ENCODE measurements at places on chromosomes 2 and 18.

DNA sequence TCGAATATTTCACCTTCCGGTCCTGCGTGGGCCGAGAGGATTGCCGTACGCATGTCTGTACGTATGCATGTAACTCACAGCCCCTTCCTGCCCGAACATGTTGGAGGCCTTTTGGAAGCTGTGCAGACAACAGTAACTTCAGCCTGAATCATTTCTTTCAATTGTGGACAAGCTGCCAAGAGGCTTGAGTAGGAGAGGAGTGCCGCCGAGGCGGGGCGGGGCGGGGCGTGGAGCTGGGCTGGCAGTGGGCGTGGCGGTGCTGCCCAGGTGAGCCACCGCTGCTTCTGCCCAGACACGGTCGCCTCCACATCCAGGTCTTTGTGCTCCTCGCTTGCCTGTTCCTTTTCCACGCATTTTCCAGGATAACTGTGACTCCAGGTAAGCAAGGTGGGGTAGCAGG, at the start of gene SERPINB5:
Gene SERPINB5, plus strand, starts transcription at position 291 of the 400 bp plus-strand sequence. CDS start 7,471 bp downstream, outside the sequence.
- DNase-seq: no peak

GRCh38 chr2:232406556-232407310, at the start of gene ALPG:
Gene ALPG (plus strand): TSS chr2:232406844. CDS start chr2:232406895, 51 bp downstream.
- DNase-seq: no peak

- DNase-seq: no peak
These were observed 124.8 kb upstream of the TACR1 start for GRCh38 chr2:75324141-75324540.

DNA sequence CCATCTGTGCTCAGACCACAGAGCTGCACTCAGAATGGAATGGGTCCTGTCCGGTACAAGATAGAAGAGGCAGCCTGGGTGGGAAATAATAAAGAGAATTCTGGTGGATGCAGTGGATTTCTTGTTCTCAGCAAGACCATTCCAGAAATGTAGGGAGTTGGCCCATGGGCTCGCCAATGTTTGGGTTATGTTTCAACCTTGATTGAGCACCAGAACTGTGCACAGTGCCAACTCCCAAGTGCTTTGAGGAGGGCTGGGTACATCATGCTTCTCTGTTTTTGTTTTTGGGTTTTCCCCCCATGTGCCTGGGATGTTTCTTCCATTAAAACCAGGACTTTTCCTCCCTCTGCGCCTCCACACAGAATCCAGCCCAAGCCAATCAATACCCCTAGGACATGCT, 304.1 kb downstream of the TNS1 start:
- no peak for DNase-seq

GRCh38 chr2:144548532-144549191, 28.7 kb upstream of the ZEB2 start:
- no peak for DNase-seq

DNA sequence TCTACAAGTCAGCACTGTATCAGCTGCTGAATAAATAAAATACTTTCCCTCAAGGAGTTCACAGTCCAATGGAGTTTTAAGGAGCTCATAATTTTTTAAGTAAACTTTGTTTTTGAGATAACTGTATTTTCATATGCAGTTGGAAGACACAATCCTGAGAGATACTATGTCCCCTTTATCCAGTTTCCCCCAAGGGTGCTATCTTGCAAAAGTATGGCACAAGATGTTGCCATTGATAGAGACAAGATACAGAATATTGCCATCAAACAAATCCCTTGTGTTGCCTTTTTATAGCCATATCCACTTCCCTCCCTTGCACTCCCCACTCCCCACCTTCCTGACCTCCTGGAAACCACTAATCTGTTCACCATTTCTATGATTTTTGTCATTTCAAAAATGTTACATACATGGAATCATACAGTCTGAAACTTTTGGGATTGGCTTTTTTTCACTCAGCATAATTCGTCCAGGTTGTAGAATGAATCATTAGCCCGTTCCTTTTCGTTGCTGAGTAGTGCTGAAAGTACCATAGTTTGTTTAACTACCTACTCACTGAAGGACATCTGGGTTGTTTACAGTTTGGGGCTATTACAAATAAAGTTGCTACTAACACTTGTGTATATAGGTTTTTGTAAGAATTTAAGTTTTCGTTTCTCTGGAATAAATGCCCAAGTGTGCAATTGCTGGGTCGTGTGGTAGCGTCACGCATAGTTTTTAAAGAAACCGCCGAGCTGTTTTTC, 30.2 kb upstream of the SERTAD2 start:
- DNase-seq: no peak

GRCh38 chr2:197309691-197310231, 819 bp downstream of the ANKRD44 start:
- peak; percentile 77 for DNase-seq
